ENCODE measurements at places on chromosomes 12 and 14.

- DNase-seq, result no peak
Observed at GRCh38 chr12:50725011-50725942, 38.6 kb upstream of the ATF1 start.

DNA sequence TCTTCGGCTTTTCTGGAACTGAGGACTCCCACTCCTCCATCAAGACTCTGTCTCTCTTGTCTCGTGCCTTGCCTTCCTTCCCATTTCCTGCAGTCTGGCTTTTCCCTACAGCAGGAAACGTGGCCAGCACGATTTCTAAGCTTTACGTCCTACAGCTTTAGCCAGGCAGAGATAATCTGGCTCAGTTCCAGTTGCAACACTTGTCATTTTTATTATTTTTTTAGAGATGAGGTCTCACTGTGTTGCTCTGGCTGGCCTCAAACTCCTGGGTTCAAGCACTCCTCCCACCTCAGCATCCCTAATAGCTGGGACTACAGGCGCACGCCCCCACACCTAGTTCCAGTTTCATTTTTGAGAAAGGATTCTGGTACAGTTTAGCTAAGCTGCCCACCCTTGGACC is 19.9 kb downstream of the CALM1 start:
- DNase-seq, result no peak

DNA sequence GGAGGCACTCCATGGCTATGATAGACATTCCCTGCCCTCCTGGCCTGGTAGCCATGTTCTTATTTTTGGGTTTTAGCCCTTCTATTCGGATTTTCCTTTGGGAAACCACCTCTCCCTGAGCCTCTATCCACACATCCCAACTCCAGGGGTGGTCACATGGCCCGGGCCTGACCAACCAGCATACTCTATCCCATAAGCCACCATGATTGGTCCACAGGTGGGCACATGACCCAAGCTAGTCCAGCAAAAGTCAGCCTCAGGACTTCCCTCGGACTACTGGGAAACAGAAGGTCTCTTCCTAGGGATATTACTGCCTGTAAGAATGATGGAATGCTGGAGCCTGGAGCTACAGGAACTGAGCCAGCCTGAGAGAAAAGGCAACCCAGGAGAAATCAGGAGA is 12.5 kb downstream of the PRIMA1 start:
- no peak for DNase-seq

DNA sequence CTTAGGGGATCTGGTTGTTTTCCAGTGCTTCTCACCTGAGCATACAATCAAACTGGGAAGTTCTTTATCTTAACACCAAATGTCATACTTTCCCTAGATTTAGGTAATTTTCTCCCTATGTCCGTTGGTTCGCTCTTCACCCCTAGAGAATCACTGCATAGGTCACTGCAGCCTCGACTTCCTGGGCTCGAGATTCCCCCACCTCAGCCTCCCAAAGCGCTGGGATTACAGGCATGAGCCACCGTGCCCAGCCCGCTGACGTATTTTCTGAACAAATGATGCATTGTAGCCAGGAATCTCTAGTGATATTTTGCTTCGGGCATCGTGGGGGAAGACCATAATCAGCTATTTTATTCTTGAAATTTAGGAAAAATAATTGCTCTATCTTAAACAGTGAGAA is 1.1 kb upstream of the RPL41 start:
- no peak for DNase-seq

DNA sequence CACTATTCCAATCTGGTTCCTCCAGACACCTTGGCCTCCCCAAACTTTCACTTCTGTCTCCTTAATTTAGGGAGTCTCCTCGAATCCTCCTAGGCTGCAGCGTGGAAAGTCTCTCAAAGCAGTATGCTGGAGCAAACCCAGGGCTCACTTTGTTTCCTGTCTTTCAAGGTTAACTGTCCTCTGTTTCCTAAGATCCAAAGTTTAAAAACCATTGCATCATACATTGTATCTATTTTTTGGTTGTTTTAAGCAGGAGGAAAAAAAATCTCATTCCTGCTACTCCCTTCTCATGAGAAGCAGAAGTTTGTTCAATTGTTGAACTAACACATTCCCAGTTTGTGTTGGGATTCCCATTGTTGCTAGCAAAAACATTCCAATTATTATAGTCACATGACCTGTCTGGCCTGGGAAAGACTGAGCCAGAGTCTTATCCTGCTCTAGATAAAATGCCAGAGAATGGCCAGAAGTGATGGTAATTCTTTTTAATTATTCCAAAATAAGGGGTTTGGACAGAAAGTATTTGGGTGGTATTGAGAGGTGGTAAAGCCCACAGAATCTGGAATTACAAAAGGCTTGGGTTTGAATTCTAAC is 67.3 kb downstream of the HSPB8 start:
- DNase-seq, result no peak

GRCh38 chr14:59044707-59045106 is 143.8 kb upstream of the DAAM1 start:
- no peak for DNase-seq
